ENCODE measurements at places on chromosomes 4 and X.
A peak's percentile ranks its signal among the peaks of the same experiment; 100 is the strongest.

DNA sequence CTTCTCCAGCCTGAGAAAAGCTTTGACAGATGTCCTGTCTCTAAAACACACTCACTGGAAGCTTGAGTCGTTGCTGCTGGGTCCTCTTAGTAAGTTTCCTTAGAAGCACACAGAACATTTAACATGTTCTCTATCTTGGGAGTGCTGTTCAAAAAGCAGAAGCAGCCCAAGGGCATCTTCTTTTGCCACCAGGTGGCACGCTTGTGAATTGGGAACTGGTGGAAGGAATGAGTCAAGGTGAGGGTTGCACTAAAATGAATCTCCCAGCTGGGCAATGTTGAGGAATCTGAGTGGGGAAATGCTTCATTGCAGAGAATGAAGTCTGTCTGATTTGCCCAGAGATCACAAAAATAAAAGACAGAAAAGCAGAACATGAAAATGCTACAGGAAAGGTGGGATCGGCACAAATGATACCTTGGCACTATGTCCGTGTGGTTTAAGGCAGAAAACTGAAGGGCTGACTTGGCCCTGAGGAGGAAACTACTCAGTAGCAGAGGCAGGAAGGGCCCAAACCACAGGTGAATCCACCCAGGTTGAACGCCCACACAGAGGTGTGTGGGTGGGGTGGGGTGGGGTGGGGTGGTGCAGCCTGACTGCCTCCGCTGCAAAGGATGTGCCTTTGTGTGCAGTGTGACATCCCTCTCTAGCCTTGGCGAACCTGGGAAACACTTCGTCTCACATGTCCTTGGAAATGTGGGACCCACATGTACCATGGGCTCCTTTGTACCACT is 26.0 kb downstream of the KIT start:
- DNase-seq = no peak

GRCh38 chr4:139986689-139987501 is 167.1 kb downstream of the MAML3 start:
- no peak for DNase-seq

- no peak for DNase-seq
Measured at GRCh38 chrX:47846040-47846439, 9.3 kb downstream of the ZNF81 start.

DNA sequence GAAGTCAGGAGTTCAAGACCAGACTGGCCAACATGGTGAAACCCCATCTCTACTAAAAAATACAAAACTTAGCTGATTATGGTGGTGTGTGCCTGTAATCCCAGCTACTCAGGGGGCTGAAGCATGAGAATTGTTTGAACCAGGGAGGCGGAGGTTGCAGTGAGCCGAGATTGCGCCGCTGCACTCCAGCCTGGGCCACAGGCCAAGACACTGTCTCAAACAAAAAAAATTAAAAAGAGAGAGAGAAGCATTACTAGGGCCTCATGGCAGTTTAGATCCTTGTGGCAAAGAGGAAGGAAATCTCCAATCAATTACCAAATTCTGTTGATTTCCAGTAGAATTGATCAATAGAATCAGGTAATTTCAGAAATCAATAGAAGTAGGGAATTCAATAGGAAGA is 16.8 kb upstream of the SLC34A2 start:
- no peak for DNase-seq

GRCh38 chr4:24840362-24840761 is 45.0 kb downstream of the SOD3 start:
- DNase-seq = no peak

- no peak for DNase-seq
Measured at GRCh38 chr4:88227734-88228133, 56.6 kb downstream of the PPM1K start.

DNA sequence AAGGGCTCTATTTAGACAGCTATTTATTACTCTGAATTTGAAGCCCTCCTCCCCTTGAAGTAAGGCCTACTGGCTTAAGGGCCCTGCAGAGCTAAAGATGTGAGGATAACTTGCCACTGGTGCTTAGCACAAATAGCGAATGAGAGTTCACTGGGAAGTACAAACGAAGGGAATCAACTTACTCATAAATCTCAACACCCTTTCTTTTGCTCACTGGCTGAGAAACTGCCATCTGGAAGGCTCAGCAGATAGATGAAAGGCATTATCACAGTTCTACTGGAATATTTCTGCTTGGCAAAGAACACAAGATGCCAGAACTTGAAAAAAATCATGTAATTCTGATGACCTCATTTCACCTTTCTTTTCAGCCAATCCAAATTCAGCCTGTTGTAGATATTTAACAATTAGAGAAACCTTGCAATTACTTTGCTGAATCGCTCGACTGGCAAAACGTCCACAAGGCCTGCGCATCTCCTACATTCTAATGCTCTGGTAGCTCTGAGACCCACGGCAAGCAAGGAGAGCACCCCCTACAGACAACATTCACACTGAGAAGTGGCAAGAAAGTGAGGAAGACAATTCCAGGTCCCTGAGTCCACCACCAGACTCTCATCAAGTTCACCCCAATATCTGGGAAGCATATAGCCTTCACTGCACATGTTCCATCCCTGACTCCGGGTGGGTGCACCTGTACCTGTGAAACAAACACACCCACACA is 27.5 kb downstream of the TSPAN5 start:
- DNase-seq = no peak

GRCh38 chr4:119189638-119190037 is 22.9 kb upstream of the USP53 start:
- DNase-seq = no peak

DNA sequence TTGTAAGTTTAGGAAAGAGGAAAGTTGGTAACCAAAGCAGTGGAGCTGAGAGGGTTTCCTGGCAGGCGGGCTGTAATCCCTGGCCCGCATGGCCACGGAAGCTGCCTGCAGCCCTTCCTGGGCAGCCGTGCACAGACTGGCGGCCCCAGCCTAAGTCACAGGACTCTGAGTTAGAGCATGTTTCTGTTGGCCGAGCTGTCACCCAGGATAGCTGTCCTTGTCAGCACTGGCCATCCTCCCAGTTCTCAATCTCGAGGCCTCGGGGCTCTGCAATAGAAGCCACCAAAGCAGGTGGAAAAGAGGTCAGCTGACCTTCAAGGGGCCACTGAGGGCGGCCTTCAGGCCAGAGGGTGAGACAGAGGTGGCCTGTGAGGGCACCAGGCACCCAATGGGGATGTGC is 20.5 kb downstream of the PNMA6E start:
- no peak for DNase-seq

- DNase-seq = no peak
Measured at GRCh38 chr4:140187316-140187695, 33.3 kb upstream of the MAML3 start.

DNA sequence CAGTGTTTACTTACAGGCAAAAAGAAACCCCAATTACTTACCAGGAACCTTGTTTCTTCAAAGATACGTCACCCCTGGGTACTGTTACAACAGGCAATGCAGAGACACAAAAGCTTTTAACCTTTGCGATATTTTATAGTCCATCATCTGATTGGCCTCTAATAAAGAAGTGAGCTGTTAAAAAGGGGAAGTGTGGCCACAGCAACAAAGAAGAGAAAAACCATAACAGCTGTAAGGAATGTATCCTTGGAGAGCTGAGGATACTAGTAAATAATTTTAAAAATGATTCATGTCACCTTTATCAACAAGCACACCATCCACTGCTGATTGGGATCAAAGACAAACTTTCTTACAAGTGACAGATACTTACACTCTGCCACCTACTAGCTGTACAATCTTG is 14.1 kb downstream of the GABRA4 start:
- DNase-seq = no peak

DNA sequence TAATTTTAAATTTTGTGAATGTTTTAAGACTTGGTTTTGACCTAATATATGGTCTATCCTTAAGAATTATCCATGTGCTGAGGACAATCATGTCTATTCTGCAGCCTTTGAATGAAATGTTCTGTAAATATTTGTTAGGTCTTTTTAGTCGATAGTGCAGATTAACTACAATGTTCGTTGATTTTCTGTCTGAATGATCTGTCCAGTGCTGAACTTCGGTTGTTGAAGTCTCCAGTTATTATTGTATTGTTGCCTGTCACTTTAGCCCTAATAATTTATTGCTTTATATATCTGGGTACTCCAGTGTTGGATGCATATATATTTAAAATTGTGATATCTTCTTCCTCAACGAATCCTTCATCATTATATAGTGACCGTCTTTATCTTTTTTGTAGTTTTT is 218.3 kb upstream of the ZC4H2 start:
- no peak for DNase-seq

DNA sequence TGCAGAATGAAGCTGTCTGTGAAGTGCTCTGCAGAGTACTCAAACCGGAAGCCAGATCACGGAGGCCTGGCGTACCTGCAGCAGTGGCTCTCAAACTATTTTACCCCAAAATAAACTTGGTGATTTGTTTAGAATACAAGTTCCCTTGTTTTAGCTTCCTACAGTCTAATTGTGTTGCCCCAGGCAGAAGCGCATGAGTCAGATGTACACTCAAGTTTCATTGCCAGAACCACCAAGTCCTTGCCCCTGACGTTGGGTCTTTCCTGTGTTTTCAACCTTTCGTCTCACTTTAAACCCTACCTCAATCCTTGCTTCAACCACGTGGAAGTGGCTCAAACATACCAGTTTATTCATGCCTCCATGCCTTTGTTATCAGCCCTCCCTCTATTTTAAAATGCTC is 66.2 kb upstream of the SLC7A11 start:
- DNase-seq = no peak

GRCh38 chrX:41720125-41720779 is 3.7 kb upstream of the GPR82 start:
- no peak for DNase-seq

DNA sequence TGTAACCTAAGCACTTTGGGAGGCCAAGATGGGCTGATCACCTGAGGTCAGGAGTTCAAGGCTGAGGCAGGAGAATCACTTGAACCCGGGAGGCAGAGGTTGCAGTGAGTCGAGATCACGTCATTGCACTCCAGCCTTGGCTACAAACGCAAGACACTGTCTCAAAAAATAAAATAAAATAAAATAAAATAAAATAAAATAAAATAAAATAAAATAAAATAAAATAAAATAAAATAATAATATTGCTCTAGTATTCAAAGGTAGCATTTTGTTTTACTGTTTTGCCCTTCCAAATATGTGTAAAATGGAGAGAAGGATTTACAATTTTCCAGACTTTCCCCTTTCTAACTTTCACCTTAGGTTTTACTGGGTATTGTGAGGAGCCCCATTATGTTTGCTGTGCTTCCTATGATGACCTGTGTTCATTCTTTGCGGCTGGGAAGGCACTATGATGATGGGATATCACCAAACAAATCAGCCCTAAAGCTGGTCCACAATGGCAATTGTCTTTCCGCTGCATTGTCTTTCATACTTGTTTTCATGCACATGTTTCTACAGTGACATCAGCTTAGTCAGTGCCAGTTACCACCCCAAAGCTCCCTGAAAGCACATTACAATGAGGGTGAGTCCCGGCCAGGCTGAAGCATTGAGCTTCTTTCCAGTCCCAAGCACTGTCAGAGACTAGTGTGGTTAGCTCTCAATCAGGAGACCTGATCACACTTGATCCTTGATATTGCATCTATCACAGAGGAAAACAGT is 50.8 kb downstream of the DTHD1 start:
- DNase-seq = no peak

DNA sequence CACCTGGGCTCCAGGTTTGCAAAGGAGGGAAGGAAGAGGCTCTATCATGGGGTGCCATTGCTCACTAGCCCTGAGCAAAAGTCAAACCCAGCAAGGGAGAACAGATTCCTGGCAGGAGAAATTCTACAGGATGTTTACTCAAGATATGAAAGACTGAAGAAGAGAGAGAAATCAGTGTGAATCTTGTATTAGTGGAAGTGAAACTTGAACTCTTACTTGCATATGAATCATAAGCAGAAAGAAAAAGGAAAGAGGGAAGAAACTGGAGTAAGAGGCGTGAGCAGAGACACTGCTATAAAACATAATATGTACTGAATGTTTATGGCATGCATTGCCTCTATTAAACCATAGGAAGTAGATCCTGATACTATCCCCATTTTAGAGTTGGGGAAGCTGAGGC is 60.9 kb downstream of the C4orf46 start:
- DNase-seq = no peak

- DNase-seq = no peak
Measured at GRCh38 chr4:107317611-107318010, 281.5 kb upstream of the DKK2 start.

DNA sequence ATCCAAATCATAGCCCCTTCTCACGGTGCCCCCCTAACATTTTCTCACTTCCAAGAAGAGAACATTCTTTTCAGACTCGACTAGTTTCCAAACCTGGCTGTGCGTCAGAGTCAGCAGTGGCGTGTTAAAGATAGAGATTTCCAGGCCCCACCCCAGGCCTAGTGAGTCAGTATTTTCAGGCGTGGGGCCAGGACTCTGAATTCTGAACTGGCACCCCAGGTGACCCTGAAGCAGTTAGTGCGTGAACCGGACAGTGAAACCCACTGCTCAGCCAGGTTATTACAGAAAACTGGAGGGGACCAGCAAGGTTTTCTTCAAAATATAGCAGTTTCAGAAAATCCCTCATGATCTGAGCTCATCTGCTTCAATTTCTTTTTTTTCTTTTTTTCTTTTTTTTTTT is 35.0 kb upstream of the BCOR start:
- DNase-seq = peak; percentile 90

DNA sequence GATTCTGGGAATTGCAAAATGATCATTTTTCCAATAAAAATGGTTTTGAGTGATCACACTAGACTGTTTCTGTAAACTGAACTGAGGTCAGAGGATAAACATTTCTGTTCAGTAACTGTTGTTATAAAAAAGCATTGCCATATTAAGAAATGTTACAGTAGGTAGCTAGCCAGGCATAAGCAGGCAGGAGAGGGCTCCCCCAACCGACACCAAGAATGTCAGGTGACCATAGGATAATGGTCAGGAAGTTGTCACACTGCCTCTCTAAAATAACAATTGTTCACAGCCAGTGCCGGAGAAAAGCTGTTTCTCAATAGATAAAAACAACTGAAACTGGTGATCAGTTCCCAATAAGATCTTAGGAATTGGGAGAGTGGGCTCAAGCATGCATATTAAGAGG is 306.2 kb upstream of the SLIT2 start:
- no peak for DNase-seq

GRCh38 chr4:88003261-88003660 is 4.2 kb upstream of the PKD2 start:
- DNase-seq = no peak

GRCh38 chrX:131763674-131764073 is 219.8 kb downstream of the OR13H1 start:
- DNase-seq = peak; percentile 81

DNA sequence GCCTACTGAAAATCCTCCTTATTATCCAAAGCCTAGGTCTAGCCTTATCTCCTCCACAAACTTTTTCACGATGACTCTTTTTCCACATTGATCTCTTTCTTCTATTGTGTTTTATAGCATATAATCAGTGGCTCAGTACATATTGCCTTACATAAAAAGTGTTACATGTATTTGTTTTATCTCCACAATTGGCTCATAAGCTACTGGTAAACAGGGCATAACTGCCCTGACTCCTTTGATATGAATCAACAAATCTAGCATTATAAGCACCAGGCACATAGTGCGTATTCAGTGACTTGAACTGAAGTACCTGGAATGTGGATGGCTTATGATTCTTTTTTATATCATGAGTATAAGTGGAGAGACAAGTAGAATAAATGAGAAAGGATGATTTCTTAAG is 206.8 kb downstream of the TEX13A start:
- DNase-seq = no peak

GRCh38 chrX:130896026-130896425 is 7.0 kb downstream of the ENOX2 start:
- DNase-seq = no peak

- DNase-seq = no peak
Measured at GRCh38 chr4:7128644-7129043, 60.8 kb upstream of the GRPEL1 start.
